Stimulated activated CD8-positive, alpha-beta memory T cell treated with anti-CD3 and anti-CD28 coated beads, Interleukin-12 subunit alpha, Interleukin-12 subunit beta, amount 100 ng/mL, for 1 hour (primary cell): ENCODE measurements at places on chromosomes 2 and 18.

- no peak for DNase-seq
Observed at GRCh38 chr2:45237128-45237527, 227.9 kb upstream of the SIX2 start.

DNA sequence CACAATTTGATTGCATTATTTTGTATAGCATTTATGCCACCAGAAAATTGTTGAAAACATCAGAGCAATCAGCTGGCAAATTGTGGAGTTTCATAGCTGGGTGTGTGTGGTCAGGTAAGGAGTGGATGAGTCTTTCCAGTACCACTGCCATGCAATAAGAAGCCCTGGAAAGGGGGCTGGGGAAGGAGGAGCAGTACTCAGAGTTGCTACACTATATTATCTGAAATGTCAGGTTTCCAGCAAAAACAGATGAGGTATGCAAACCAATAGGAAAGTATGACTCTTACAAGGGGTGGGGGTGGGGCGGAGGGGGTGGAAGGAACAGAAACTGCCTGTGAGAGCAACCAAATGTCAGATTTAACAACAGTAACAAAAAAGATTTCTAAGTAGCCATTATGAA lies 112.2 kb downstream of the SOS1 start:
- DNase-seq, result no peak

- no peak for DNase-seq
Observed at GRCh38 chr18:12424252-12424651, 16.5 kb downstream of the PRELID3A start.

DNA sequence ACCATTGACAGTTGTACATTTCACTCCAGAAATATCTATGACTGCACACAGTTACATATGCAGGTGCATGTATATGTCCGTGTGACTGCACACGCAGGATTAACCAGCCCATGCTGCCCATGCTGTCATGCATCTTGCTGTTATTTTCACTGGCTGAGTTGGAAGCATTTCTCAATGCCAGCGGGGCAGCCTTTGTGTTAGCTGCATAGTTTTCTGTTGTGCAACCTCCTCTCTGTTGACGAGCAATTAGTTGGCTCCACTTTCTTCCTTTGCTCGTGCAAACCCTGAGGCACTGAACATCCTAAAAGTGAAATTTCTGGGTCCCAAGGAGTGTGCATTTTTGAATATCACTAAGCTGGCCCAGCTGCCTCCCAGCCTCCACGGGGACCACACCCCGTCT lies 133.4 kb upstream of the GLI2 start:
- no peak for DNase-seq

DNA sequence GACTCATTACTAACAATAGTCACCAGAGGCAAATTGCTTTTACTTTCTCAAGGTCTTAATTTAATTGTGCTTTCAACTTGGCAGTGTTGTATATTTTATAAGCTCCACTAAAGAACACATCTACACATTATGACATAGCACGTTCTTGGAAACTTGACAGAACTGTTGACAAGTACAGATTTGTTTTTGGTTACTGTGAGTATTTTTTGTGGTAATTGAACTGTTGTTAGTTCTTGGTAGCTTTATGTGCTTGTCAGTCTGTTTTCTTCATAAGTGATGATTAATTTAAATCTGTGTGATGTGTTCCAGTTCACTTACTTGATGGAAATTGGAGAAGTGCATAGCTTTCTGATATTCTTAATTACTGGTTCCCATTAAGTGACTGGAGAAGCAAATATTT lies 63.9 kb downstream of the COMMD1 start:
- DNase-seq, result no peak

DNA sequence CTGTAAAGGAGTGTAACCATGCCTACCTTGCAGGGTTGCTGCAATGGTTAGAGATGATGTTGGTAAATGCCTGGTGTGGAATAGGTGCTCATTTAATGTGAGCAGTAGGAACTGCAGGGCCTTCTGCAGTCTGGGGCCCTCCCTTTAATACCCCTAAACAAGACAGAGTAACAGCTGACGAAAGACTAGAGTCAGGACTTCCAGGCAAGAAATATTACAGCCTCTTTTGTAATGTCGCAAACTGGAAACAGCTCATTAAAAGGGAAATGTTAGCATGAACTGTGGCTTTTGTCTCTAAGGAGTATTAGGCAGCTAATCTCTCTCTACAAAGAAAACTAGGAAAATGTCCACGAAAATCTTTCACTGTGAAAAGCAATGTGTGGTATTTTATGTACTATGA lies 26.0 kb downstream of the MARCO start:
- DNase-seq, result no peak

DNA sequence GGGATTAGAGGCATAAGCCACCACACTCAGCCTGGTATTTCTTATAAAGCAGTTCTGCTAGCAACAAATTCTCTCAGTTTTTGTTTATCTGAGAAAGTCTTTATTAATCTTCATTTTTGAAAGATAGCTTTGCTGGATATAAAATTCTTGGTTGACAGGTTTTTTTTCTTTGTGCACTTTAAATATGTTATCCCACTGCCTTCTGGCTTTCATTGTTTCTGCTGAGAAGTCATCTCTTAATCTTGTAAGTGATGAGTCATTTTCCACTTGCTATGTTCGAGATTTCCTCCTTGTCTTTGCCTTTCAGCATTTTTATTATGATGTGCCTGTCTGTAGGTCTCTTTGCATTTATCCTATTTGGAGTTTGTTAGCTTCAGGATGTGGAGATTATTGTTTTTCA lies 5.9 kb upstream of the ELAC1 start:
- DNase-seq, result no peak
